ENCODE measurements at places on chromosomes 7 and 10. TPM values are rescaled to one million over a fixed set of nuclear protein-coding genes. Genes with fewer than 3 reads are reported as not detected.

PIP gene
- total RNA-seq, result not detected

GRCh38 chr10:119112056-119112455 is 8.1 kb downstream of the DENND10 start:
- DNase-seq, result no peak

OGDHL gene
- not detected for total RNA-seq

GRCh38 chr7:152108359-152108758 is 82.9 kb downstream of the GALNT11 start:
- DNase-seq, result no peak

All from natural killer cell treated with Interleukin-12 subunit alpha and Interleukin-12 subunit beta and Interleukin-15 and Interleukin-18, amount 100 ng/mL, for 72 hours (primary cell).